ENCODE measurements at places on chromosomes 5 and 9.

DNA sequence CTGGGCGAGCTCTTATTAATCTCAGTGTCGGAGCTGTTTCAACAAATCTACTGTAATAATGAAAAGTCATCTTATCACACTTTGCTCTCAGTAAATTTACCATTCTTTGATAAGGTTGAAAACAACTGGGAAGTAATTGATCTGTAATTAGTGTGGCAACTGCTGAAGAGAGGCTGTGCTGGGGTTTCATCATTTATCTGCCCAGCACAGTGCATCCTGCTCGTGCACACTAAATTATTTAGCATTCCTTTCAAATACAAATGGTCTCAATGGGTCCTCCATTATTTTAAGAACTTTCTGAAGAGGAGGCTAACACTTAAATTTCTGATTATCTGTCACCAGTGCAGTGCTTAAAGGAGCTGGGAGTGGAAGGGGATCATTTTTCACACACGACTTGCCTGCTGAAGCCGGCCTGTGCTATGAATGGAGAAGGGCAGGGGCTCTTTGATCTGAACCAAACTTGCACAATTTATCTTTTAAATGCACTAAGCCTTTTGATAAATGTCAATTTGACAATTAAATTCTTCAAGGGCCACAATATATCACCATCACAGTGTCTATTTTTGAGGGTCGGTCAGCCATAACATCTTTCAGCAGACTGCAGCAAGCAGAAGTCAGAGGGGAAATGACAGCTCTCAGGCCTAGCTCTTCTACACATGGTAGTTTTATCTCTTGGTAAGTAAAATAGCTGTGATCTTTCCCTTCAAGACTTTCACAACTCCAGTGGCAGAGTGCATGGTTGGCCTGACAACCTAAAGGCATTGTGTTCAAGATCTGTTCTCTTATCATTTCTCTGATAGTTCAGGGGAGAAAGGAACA is 106.4 kb upstream of the EFNA5 start:
- no peak for DNase-seq

- no peak for DNase-seq
Observed at GRCh38 chr9:29021632-29022031, 1448.4 kb upstream of the C9orf72 start.

- no peak for DNase-seq
Observed at GRCh38 chr9:114061830-114062474, 16.1 kb downstream of the AMBP start.

DNA sequence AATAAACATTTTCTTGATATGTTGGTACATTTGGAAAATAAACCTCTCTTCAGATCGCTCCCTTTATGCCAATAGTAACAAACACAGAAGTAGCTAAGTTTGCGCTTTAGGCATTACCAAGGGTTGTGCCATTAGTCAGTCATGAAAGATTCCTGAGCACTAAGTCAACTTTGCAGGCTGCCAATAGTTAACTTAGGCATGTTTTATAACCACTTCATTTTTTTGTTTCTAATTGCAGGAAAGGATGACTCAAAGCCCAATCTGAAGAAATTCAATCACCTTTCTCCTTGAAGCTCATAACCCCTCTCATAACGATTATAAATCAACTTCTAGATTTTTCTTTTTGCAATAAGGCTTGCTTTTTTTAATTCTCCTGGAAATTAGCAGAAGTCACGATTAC is 517.0 kb downstream of the AGTPBP1 start:
- DNase-seq = no peak

- DNase-seq = no peak
Observed at GRCh38 chr5:89246252-89246651, 363.3 kb upstream of the MEF2C start.

GRCh38 chr5:168951356-168951755 is 349.6 kb downstream of the SLIT3 start:
- no peak for DNase-seq

- no peak for DNase-seq
Observed at GRCh38 chr9:89357331-89358197, 39.3 kb downstream of the SECISBP2 start.

GRCh38 chr9:34458959-34459340 is 345 bp downstream of the DNAI1 start:
- no peak for DNase-seq

GRCh38 chr9:126479515-126479914 is 134.2 kb upstream of the LMX1B start:
- no peak for DNase-seq

- no peak for DNase-seq
Observed at GRCh38 chr9:125929846-125930245, 182.7 kb downstream of the PBX3 start.

DNA sequence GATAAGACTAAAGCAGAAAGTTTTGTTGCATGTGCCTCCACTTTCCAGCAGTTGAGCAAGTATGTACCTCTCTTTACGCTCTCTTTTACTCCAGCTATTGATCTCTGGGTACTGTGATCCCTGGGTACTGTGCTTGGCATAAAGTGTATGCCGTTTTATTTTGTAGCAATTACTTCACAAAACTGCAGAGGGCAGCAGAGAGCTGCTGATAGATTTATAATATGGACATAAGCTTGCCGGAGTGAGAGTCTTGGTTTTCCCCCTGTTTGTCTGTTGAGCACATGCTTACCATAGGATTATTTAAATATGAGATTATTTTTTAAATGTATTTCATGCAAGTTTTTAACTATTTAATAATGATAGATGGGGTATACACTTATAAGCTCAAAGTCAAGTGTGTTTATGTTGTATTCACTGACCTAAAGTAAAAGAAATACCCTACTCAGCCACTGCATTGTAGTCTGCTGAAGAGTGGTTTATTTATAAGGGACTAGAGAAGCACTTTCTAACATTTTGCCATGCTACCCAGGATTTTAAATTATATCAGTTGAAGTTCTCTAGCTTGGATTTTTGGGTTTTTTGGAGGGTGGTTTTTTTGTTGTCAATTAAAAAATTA is 13.0 kb downstream of the TTC1 start:
- peak; percentile 62 for DNase-seq

GRCh38 chr5:73591698-73592501 is 26.4 kb downstream of the UTP15 start:
- DNase-seq = peak; percentile 29

GRCh38 chr9:132182314-132183091 is 20.6 kb downstream of the NTNG2 start:
- peak; percentile 28 for DNase-seq

DNA sequence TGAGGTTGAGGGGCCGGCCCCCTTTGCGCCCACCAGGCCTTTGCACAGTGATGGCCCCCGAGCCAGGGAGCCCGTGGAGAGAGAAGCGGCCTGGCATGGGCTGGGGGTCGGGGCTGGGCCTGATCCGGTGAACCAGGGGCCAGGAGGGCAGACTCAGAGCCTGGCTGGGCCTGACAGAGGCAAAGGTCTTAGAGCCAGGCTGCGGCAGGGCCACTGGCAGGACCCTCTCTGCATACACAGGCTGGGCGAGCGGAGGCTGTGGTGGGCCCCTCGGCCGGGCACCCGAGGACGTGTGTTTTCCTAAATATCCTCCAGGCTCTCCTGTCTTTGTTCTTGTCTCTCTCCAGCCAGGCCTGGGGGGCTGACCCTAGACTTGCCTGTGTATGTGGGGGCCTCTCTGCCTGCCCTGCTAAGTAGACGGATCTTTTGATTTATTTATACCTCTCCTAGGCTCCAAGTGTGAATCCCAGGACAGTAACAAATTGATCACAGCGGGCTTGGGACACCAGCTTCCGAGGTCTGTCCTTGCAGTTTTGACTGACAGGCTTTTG is 933 bp downstream of the NEK6 start:
- no peak for DNase-seq

GRCh38 chr9:135906291-135907005 is 898 bp downstream of the CAMSAP1 start:
- DNase-seq = no peak

GRCh38 chr5:80695666-80696065 is 40.9 kb upstream of the DHFR start:
- DNase-seq = no peak

- DNase-seq = no peak
Observed at GRCh38 chr5:150309886-150310239, 7.2 kb upstream of the ARSI start.

- no peak for DNase-seq
Observed at GRCh38 chr5:61801174-61801573, 469.1 kb downstream of the ZSWIM6 start.

DNA sequence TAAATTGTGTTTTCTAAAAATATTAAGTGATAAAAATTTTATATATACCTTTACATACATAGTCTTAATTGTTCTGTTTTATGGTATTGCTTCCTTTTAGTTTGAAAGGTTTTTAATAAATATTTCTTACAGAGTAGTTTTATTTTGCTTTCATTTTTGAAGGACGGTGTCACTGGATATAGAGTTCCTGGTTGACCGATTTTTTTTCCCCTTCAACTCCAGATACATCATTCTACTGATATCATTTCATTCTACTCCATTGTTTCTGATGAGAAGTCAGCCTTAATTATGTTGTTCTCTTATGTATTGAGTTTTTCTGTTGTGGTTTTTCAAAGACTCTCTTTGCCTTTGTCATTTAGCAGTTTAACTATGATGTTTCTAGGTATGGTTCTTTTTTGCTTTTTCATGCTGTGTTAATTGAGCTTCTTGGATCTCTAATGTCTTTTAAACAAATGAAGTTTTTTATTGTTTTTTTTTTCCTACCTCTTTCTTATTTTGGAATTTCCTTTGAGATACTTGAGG is 30.4 kb downstream of the MTREX start:
- DNase-seq = no peak

- DNase-seq = no peak
Observed at GRCh38 chr5:113778147-113778546, 264.7 kb downstream of the YTHDC2 start.

- DNase-seq = peak; percentile 37
Observed at GRCh38 chr9:95507464-95508241, 9.1 kb downstream of the PTCH1 start.

DNA sequence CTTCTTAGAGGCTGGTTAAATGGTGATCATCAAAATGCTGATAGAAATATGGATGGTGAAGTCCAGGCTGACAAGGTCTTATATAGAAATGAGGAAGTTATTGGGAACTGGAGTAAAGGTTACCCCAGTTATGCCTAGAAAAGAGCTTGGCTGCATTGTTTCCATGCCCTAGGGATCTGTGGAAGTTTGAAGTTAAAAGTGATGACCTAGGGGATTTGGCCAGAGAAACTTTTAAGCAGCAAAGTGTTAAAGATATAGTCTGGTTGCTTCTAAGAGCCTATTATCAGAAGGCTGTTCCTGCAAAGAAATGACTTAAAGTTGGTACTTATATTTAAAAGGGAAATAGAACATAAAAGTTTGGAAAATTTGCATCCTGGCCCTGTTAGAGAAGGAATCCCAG is 200.3 kb downstream of the ICE1 start:
- DNase-seq = no peak

GRCh38 chr9:119451426-119451825 is 82.2 kb upstream of the BRINP1 start:
- DNase-seq = no peak

GRCh38 chr5:143024228-143024920 is 254.2 kb downstream of the ARHGAP26 start:
- DNase-seq = peak; percentile 83

GRCh38 chr5:163995206-163995605 is 489.8 kb downstream of the MAT2B start:
- DNase-seq = no peak

- DNase-seq = no peak
Observed at GRCh38 chr9:117555964-117556629, 141.2 kb upstream of the ASTN2 start.

GRCh38 chr5:179130101-179130681 is 70.0 kb downstream of the ZNF354C start:
- DNase-seq = no peak

- DNase-seq = no peak
Observed at GRCh38 chr9:133991214-133991921, 756 bp downstream of the VAV2 start.

GRCh38 chr9:114804505-114804904 is 1.3 kb downstream of the TNFSF15 start:
- DNase-seq = no peak

- no peak for DNase-seq
Observed at GRCh38 chr5:40606077-40606765, 73.5 kb upstream of the PTGER4 start.

GRCh38 chr5:83556190-83556589 is 84.6 kb downstream of the VCAN start:
- DNase-seq = no peak

- DNase-seq = no peak
Observed at GRCh38 chr9:21803649-21804048, 1.2 kb downstream of the MTAP start.

GRCh38 chr9:134532084-134532483 is 109.5 kb upstream of the COL5A1 start:
- DNase-seq = no peak

DNA sequence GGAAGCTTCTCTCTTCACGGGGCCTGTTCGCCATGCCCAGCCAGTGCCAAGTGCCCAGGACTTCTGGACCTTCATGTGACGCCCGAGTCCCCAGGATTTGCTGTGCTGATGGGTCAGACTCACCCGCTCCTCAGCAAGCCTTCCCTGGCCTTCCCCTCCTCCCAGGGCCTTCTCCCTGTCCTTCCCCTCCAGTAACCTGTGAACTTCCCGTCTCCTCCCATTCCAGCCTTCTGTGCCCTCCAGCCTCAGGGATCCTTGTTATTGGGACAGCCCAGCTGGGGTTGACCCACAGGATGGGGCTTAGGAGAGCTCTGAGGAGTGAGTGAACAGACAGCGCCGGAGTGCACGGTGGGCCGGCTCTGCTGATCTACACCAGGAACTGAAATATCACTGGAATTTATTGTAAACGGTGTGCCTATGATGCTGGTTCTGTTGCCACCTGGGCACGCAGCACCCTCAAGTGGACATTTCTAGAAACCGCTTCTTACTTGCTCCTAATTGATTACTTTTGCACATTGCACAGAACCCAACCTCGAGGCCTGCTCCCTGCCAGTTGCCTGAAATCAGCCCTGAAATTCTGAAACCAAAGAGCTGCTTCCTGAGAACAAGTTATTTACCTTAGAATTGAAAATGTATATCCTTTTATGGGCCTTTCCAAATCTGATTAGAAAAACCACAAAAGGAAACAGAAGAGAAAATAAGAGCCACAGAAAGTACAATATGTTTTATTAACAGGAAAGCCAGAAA is 1.5 kb downstream of the SPAAR start:
- peak; percentile 8 for DNase-seq

GRCh38 chr5:150045549-150045948 is 40.8 kb downstream of the CSF1R start:
- no peak for DNase-seq

- DNase-seq = no peak
Observed at GRCh38 chr5:112346411-112347044, 72.5 kb downstream of the EPB41L4A start.

DNA sequence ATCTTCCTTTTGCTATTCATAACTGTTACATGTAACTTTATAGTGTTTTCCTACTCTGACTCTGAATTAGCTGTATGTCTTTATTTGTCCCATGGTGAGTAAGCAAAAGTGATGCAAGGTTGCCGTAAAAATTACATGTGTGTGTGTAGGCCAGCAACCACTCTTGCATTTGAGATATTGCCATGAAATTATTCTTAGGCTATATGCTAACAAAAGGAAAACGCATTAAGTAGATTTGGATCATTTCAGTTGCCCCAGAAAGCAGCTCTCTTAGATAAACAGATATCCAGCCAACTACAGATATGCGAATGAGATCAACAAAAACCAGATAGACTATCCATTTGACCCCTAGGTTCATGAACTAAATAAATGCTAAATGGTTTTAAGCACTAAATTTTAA is 73.6 kb downstream of the CYLC2 start:
- DNase-seq = no peak
